Stimulated activated CD4-positive, alpha-beta T cell treated with anti-CD3 and anti-CD28 coated beads, TNF-alpha, amount 100 ng/mL, for 24 hours (primary cell): ENCODE measurements at places on chromosomes 5 and 9.

DNA sequence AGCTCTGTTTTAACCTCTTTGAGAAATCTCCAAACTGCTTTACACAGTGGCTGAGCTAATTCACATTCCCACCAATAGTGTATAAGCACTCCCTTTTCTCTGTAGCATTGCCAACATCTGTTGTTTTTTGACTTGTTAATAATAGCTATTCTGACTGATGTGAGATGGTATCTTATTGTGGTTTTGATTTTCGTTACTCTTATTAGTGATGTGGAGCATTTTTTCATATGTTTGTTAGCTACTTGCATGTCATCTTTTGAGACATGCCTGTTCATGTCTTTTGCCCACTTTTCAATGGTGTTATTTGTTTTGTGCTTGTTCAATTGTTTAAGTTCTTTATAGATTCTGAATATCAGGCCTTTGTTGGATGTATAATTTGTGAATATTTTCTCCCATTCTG, 225.2 kb upstream of the TRPC7 start:
- DNase-seq, result no peak

DNA sequence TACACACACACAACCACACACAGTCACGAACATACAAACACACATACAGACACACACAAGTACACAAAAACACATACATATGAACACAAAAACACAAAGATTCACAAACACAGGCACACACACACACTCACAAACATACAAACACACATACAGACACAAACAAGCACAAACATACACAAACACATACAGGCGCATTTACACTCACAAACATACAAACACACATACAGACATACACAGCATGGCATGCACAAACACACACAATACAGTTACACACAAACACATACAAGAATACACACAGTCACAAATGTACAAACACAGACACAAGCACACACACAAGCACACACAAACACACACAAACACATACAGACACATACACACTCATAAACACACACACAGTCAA, 247.9 kb downstream of the TENT4A start:
- no peak for DNase-seq

- no peak for DNase-seq
Measured at GRCh38 chr5:31271567-31271966, 78.1 kb downstream of the CDH6 start.

- no peak for DNase-seq
Measured at GRCh38 chr5:127046343-127047072, 16.1 kb upstream of the MARCHF3 start.

DNA sequence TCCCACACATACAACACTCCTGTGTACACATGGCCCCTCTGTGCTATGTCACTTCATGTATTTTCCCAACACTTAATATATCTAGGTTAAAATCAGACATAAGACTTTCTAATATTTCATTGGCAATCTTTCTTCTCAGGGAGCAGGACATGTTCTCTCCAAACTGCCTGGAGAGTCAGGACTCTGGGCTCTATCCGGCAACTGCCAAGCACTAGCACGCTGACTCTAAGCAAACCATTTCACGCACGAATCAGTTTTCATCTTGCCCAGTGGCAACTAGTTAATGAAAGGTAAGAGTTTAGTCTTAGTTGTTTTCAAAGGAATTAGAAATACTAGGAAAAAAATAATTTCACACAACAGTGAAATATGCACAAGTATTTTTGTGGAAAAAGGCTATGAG, 124.8 kb downstream of the NFIB start:
- no peak for DNase-seq

DNA sequence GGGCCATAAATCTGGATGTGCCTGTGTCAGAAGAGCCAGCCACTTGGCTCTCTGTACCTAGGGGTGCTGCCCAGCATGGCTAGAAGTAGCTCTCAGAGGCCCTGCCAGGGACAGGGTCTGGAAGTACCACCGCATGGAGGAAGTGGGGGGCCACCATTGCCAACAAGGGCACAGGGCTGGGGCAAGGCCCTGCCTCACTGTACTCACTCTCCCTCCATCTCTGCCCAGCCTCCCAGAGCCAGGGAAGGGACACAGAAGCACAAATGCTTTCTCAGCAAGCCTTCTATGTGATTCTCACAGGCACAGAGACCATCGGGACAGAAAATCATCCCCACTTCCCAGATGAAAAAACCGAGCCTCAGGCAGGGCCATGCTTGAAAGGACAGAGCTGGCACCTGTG, 138.1 kb downstream of the C5orf15 start:
- no peak for DNase-seq

GRCh38 chr9:111890334-111890733, 6.3 kb upstream of the UGCG start:
- DNase-seq, result no peak

- no peak for DNase-seq
Measured at GRCh38 chr5:169881702-169882303, 98.5 kb downstream of the INSYN2B start.

- DNase-seq, result no peak
Measured at GRCh38 chr5:177412603-177413233, 3.4 kb upstream of the F12 start.

DNA sequence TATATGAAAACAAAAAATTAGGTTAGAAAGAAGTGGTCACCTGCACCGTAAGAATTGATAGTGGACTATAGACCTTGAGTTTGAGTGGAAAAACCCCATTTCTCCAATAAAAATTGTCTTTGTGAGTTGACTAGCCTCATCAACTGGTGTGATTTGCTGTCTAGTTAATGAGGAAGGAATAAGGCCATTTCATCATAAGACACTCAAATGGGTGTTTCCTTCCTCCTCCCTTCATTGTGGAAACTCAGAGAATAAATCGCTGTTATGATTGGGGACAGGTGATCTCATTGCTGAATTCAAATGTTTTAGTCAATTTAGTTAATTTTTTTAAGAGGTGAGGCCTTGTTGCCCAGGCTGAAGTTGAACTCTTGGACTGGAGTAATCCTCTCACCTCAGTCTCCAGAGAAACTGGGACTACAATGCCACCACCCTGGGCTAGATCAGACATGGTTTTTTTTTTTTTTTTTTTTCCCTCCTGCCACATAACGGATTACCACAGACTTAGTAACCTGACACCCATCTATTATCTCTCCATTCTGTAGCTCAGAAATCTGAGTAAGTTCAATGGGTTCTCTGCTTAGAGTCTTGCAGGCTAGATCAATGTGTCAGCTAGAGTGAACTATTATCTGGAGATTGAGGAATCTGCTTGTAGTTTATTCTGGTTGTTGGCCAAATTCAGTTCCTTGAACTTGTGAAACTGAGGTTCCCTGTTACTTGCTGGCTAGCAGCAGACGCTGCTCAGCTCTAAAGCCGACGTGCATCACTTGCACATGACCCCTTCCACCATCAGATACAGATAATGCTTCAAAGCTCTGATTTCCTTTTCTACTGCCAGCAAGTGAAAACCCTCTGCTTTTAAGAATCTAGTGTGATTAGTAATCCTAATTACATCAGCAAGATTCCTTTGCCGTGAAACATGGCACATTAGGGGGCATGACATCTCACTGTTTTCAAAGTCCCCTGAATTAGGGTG, 663.8 kb upstream of the CDH9 start:
- DNase-seq, result no peak

- peak; percentile 51 for DNase-seq
Measured at GRCh38 chr5:148730942-148731898, 76.9 kb upstream of the HTR4 start.

DNA sequence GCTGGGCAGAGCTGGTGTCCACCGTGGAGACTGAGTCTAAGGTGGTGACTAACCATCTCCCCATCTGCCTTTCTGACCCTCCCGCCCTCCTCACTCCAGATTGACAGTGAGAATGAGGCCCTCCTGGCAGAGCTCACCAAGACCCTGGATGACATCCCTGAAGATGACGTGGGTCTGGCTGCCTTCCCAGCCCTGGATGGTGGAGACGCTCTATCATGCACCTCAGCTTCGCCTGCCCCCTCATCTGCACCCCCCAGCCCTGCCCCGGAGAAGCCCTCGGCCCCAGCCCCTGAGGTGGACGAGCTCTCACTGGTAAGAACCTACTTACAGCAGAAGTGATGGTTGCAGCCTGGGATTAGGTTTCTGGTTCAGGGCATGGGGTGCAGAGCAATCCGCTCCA, 96.5 kb downstream of the PPARGC1B start:
- no peak for DNase-seq

GRCh38 chr5:40646266-40646665, 33.4 kb upstream of the PTGER4 start:
- DNase-seq, result no peak

- no peak for DNase-seq
Measured at GRCh38 chr5:149450199-149450598, 71.1 kb upstream of the IL17B start.

GRCh38 chr5:89545076-89545475, 662.1 kb upstream of the MEF2C start:
- DNase-seq, result no peak

GRCh38 chr5:93477816-93478215, 103.2 kb downstream of the NR2F1-AS1 start:
- no peak for DNase-seq

DNA sequence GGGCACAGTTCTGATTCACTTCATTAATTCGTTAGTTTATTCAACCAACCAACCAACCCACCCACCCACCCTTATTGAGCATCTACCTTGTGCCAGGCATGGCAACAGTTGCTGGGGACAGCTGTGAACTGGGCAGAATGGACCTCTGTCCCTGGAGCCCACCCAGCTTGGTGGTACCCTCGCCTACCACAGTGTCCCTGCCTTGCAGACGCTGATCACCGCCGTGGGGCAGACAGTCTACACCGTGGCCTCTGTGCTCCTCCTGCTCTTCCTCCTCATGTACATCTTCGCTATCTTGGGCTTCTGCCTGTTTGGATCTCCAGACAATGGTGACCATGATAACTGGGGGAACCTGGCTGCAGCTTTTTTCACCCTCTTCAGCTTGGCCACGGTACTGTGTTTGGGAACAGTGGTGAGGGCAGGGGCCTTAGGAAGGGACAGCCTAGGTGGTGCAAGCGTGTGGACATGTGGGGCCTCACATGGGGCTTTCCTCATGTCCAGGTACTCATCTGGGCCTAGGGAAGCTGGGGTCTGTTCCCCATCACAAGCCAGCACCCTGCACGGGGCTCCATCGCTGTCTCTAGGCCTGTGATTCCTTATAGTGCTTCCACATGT, 26.2 kb downstream of the PITX1 start:
- no peak for DNase-seq

DNA sequence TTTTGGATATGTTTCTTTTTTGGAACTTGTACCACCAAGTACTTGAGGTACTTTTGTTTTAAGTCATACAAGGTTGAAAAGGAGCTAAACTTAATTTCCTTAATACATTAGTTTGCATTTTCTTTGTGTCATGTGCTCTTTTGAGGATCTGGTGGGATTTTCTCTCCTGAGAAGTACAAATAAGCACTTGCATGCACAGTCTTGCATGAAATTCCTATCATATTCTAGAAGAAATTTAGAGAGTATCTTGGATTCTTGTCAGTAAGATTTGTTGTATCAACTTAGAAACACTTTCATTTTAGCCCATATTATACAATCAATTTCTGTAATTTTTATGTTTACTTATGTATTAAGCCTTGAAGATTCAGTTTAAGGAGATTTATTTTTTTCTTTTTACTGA, 64.9 kb downstream of the CCNH start:
- no peak for DNase-seq

DNA sequence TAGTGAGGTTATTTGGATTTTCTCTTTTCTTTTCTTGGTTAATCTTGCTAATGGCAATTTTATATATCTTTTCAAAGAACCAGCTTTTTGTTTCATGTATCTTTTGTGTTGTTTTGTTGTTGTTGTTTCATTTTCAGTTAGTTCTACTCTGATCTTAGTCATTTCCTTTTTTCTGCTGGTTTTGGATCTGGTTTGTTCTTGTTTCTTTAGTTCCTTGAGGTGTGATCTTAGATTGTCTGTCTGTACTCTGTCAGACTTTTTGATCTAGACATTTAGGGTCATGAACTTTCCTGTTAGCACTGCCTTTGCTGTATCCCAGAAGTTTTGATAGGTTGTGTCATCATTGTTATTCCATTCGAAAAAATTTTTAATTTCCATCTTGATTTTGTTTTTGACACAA, 399.7 kb downstream of the TLE1 start:
- no peak for DNase-seq

DNA sequence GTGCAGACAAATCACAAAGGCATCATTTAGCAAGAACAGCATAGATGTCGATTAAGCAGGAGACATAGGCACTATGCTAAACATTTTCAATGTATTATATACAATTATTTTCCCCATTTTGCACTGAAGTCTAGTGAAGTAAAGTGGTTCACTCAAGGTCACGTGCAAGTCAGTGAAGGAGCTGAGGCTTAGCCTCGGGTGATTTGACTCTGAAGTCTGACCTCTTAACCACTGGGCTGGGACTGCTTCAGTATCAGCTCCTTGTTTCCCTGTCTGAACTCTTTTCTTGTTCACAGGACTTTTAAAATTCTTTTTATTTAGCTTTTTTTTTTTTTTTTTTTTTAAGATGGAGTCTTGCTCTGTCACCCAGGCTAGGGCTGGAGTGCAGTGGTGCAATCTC, 262.7 kb downstream of the DRD1 start:
- no peak for DNase-seq

- no peak for DNase-seq
Measured at GRCh38 chr5:160979385-160979784, 127.4 kb upstream of the ATP10B start.

DNA sequence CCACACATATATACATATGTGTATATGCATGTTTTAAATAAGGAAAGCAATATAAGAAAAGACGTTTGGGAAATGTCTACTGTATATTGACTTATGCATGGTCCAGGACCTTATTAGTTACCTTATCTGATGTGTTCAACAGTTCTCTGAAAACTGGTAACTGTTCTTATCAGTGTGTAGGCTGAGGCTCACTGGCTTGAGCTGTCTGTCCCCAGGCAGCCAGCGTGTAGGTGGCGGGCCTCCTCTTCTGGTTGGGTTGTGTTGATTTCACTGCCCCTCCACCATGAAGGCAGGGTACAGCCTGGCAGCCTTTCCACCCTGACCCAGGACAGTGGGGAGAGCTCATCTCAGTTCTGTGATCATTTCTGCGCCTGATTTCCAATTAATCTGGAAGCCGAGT, 38.7 kb upstream of the SEMA4D start:
- no peak for DNase-seq

GRCh38 chr5:135568923-135569360, 9.8 kb downstream of the CXCL14 start:
- DNase-seq, result no peak

- DNase-seq, result no peak
Measured at GRCh38 chr5:9549941-9550340, 4.1 kb upstream of the SEMA5A start.

DNA sequence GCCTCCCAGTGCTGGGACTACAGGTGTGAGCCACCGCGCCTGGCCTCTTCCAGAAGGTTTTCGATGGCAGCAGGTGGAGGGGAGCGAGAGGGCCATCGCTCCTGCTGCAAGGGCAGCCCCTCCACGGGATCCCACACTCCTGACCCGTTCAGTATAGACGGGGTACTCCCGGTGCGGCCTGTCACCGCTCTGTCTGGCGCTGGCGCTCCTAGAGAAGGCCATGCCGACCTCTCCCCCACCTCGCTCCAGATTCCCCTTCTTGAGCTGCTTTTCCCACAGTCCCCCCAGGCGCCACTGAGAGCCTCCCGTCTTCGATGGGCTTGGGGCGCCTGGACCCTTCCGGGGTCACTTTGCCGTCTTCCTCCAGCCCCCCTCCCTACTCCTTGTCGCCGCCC, 4.3 kb upstream of the SQSTM1 start:
- no peak for DNase-seq

GRCh38 chr9:121313458-121314152, 45.6 kb downstream of the GSN start:
- DNase-seq, result no peak

- DNase-seq, result no peak
Measured at GRCh38 chr5:148825716-148826052, 727 bp upstream of the ADRB2 start.

- DNase-seq, result no peak
Measured at GRCh38 chr5:113226116-113226736, 208.6 kb downstream of the TSSK1B start.
